Mesothelial cell of epicardium (in vitro differentiated cells): ENCODE measurements at places on chromosomes 11 and 22. TPM values are rescaled to one million over a fixed set of nuclear protein-coding genes. Genes with fewer than 3 reads are reported as not detected.

DNA sequence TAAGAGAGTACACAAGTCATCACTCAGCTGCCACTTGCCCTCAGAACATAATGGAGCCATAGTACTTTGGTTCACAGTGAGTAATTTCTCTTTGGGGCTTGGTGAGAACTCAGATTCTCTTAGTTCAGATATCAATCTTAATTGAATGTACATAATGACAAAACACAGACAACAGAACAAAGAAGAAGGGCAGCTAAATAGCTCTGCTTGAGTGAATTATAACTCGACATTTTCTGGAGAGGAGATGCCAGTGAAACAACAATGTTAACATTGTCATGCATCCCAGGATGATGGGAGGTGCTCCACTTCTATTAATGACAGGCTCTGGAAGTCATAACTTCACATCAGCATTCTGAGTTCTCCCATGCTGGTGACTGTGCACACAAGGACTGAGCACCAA is 508.1 kb downstream of the TMEM135 start:
- H3K4me1 ChIP-seq = no peaks in the 10 kb centered on the region
- H3K27me3 ChIP-seq = no peaks in the 10 kb centered on the region
- no peak overlapping the region for H3K4me3 ChIP-seq
- peaks cover 9% of the 10 kb centered on the region for H3K36me3 ChIP-seq
- DNase-seq = no peak
- no peak overlapping the region for H3K27ac ChIP-seq

The DCHS1 gene
- 75.9 to 81.2 TPM (median 77.3 TPM) in 3 replicates for total RNA-seq

DNA sequence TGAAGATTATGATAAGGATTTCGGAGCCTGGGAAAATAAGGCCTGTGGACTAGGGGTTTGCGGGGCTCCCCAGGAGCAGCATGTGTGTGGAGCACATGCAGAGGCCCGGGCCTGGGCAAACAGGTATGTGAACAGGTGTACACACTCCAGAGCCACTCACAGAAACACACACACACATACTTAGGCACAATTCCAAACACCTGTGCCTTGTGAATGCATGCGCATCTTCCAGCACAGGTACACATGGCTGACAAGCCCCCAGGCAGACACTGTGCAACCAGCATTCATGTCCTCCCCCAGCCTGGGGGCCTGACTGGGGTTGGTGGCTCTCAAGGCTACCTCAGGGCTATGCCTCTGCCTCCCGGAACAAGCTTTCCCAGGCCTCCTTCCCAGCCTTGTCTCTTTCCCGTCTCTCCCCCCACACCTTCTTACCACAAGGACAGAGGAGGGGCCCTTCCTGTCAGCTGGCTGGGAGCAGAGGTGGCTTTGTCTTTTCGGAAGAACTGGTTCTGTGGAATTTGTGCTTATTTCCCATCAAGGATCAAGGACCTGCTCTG is 2.6 kb upstream of the P2RY6 start:
- H3K27me3 ChIP-seq = peaks cover 50% of the 10 kb centered on the region
- H3K4me1 ChIP-seq = peaks cover 34% of the 10 kb centered on the region
- DNase-seq = no peak

- peaks cover 3% of the 10 kb centered on the region for H3K36me3 ChIP-seq
- H3K4me1 ChIP-seq = no peaks in the 10 kb centered on the region
- no peak for DNase-seq
These were observed 6.6 kb downstream of the CTSD start for GRCh38 chr11:1756791-1757771.

The MUC2 gene
- total RNA-seq = 0.02 to 0.07 TPM (median 0.04 TPM) in 3 replicates

The TMPRSS4 gene
- total RNA-seq = 0.66 to 0.99 TPM (median 0.94 TPM) in 3 replicates

The INSC gene
- not detected in 3 replicates for total RNA-seq

The MACROD1 gene
- 39.0 to 44.0 TPM (median 39.4 TPM) in 3 replicates for total RNA-seq

DNA sequence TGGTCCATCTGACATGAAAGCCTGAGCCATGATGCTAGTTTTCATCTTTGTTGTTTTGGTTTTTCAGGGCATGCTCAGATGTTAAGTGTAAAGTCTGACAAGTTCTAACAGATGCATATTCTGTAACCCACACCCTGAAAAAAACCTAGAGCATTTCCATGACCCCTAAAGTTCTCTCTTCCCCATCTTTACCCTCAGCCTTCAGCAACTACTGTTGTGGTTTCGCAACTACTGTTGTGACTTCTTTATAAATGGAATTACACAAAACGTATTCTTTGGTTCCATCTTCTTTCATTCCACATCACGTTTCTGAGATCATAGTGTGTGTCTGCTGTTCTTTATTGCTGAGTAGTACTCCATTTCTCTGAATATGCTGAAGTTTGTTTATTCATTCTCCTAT is 65.1 kb upstream of the LDLRAD3 start:
- peaks cover 7% of the 10 kb centered on the region for H3K4me1 ChIP-seq
- H3K27me3 ChIP-seq = peaks cover 5% of the 10 kb centered on the region
- no peak overlapping the region for H3K27ac ChIP-seq
